LNCaP clone FGC (cell line): ENCODE measurements at places on chromosomes 7 and 10.

DNA sequence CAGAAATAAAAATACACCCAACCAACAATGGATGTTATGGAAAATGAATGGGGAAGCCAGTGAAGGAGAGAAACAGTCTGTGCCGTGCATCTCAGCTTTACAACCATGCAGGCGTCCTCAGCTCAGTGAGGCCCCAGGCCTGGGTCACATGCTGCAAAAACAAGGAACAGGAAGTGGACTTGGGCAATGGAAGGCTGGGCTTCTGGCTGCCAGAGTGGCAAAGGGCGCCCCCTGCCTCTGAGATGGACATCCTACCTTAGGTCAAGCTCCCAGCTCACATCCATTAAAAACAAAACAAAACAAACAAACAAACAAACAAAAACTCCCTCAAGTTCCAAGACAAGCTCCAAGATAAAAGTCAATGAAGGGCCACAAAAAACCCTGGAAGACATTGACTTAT, 54.7 kb upstream of the AFAP1L2 start:
- DNase-seq = no peak

DNA sequence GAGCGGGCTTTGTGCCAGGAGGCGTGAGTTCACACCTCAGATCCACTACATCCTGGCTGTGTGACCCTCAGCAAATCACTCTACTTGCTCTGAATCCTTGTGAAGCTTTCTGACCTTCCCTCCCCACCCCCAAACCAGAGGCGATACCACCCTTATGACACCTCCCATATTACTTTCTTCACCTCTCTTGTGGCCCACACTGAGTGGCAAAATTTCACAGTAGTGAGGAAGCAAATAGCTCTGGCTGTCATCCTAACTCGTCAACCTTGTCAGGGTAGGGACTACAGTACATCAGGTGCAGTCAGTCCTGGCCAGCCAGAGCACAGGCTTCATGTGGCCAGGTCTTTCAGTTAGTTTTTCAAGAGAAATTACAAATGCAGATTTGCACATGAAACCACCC, 19.1 kb downstream of the COL13A1 start:
- no peak for DNase-seq

DNA sequence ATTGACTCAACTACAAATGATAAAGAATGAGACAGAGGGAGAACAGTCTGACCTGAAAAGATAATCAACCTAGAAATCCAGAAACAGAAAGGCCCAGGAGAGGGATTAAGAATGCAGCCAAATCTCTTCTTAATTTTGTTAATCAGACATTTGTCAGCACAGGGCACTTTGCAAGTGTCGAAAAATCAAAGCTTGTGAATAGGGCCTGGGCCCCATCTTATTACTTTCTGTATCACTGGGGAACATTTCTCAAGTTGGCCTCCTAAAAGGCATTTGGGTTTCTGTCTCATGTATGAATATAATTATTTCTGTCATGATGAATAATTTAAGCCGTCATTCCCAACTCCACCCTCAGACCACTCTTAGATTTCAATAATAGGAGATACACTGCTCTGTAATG, 308.4 kb upstream of the PRKCQ start:
- DNase-seq = no peak

DNA sequence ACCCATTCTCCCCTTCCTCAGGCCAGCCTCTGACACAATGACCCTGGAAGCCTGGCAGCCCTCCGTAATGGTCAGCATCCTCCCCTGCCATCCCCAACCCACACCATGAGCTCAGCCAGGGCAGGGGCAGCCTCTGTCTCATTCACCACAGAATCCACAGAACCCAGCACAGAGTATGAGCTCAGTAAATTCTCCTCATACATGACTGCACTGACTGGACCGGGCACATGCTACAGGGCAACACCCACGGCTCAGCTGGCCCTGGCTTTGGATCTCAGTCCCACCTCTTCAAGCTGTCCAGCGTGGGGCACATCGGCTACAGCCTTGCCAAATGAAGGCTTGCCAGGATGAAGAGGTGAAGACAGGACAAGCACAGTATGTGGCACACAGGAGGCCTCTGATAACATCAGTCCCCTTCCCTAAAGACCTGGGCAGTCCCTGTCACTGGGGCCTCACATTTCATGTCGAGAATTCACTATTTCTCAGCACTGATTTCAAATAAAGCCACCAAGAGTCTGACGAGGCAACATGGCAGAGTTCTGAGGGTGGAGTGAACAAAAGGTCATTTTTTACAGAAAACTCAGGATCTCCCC, 7.9 kb downstream of the GPRIN2 start:
- no peak for DNase-seq

- DNase-seq = no peak
Measured at GRCh38 chr10:112365014-112365432, 8.9 kb upstream of the ACSL5 start.

DNA sequence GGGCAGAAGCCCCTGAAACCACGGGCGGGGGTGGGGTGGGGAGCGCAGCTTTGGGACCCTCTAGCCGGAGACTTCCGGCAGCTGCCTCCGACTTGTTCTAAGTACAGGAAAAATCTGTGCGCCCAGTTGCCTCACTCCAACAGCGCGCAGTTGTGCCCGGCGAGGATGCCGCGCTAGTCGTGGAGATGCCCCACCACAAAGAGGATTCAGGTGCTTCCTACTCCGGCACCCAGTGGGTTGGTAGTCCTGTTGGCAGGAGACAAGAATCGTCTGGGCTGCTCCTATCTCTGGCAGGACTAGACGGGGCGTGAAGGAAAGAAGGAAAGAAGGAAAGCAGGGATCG, 465 bp upstream of the NPY start:
- no peak for DNase-seq
